ENCODE measurements at places on chromosomes 12 and 14.

GRCh38 chr14:106522990-106523389 lies 996.6 kb downstream of the TMEM121 start:
- H3K27me3 ChIP-seq, result peaks cover 32% of the 10 kb centered on the region
- H3K4me3 ChIP-seq, result no peak overlapping the region
- no peak for DNase-seq

- no peaks in the 10 kb centered on the region for H3K36me3 ChIP-seq
- DNase-seq, result no peak
- peaks cover 16% of the 10 kb centered on the region for H3K27me3 ChIP-seq
Observed at GRCh38 chr14:92928961-92929688, 6.2 kb downstream of the CHGA start.

DNA sequence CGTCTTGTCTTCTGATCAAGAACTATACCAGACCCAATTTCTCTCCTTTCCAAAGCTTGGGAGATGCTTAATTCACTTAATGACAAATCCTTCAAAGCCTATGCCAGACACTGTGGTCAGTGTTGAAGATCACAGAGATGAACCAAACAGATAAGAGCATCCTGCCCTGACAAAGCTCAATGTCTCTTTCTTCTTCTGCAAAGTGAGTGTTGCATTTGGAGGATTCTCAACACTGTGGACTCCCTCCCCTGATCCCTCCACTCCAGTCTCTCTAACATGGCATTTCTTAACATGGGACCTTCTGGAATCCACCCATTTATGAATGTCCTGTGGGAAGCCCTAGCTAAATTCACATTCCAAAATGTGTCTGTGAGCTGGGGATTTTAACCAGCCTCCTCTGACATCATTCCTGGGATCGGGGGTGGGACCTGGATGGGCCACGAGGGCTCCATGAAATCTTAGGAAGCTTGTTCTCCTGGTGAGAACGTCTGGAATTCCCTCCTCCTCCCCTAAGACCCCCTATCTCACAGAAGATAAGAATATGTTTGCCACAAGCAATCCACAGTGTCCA lies 20.3 kb downstream of the SYNE3 start:
- H3K36me3 ChIP-seq, result peaks cover 46% of the 10 kb centered on the region
- peak; percentile 22 for DNase-seq
- H3K27me3 ChIP-seq, result no peaks in the 10 kb centered on the region

GRCh38 chr12:96094201-96094600 lies 58.8 kb upstream of the LTA4H start:
- peak; percentile 27 for DNase-seq
- peaks cover 6% of the 10 kb centered on the region for H3K36me3 ChIP-seq
- peaks cover 4% of the 10 kb centered on the region for H3K27me3 ChIP-seq
- peaks cover 32% of the 10 kb centered on the region for H3K4me1 ChIP-seq
- H3K4me3 ChIP-seq, result no peak overlapping the region

GRCh38 chr14:103765526-103765925 lies 49.9 kb downstream of the ZFYVE21 start:
- no peaks in the 10 kb centered on the region for H3K36me3 ChIP-seq
- H3K27me3 ChIP-seq, result no peaks in the 10 kb centered on the region
- no peak for DNase-seq
- no peaks in the 10 kb centered on the region for H3K4me1 ChIP-seq
- H3K27ac ChIP-seq, result no peak overlapping the region
- no peak overlapping the region for H3K4me3 ChIP-seq

Data from activated naive CD4-positive, alpha-beta T cell treated with anti-CD3 and anti-CD28 coated beads, Interleukin-2, amount 10 ng/mL, durations not matched to agents 7 days and 5 days (primary cell).